ENCODE measurements at places on chromosomes 2 and 18.

DNA sequence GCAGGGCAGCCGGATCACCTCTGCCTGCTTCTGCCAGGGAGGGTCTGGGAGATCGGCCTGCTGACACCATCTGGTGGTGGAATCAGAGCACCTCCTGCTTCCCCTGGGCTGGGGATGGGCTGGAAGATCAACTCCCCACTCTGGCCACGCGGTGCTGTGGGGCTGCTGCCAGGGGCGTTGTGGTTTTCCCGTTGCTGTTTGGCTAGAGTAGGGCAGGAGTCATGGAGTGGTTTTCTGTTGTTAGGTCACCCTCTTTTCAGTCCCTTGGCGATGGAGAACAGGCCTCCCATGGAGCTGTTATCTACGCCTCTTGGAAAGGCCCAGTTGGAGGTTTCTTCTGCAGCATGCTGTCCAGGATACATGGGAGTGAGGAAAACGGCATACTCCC is 15.2 kb downstream of the BCL2L11 start:
- DNase-seq: peak; percentile 27

DNA sequence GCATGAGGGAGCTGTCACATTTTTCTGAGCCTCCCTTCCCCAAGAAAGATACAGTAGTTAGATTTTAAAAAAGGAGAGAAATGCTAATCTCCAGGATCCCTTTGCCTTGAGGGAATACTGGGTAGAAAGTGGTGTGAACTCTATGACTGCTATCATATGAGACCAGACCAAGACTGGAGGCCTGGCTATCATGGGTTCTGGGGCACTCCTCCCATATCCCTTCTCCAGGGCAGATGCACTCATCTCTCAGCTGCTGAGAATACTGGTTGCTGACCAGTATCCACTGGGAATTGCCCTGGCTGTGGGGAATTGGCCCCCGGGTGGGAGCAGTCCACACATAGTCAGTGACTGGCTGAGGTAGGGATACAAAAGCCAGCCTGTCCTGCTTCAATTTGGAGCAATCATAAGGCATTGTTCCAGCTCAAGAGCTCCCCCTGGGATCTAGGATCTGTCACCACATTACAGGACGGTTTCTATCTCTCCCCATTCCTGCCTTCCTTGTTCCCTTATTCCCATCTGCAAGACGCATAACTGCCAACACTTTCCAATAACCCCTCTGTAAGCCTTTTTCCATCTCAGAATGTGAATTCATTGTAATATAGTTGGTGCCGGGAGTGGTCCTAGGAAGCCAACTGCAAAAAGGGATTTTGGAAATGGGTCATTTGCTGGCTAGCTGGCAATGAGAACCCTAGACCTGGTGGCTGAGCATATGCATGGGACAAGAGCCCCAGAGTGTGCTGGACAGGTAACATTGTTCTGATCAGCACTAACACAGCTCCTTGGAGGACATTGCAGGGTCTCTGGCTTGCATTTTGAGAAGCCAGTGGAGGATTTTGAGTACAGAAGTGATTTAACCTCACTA is 35.4 kb upstream of the REEP1 start:
- peak; percentile 51 for DNase-seq

- peak; percentile 55 for DNase-seq
Measured at GRCh38 chr2:121309801-121310200, 24.8 kb upstream of the TFCP2L1 start.

GRCh38 chr2:177313162-177313781 is 48.7 kb upstream of the NFE2L2 start:
- no peak for DNase-seq

DNA sequence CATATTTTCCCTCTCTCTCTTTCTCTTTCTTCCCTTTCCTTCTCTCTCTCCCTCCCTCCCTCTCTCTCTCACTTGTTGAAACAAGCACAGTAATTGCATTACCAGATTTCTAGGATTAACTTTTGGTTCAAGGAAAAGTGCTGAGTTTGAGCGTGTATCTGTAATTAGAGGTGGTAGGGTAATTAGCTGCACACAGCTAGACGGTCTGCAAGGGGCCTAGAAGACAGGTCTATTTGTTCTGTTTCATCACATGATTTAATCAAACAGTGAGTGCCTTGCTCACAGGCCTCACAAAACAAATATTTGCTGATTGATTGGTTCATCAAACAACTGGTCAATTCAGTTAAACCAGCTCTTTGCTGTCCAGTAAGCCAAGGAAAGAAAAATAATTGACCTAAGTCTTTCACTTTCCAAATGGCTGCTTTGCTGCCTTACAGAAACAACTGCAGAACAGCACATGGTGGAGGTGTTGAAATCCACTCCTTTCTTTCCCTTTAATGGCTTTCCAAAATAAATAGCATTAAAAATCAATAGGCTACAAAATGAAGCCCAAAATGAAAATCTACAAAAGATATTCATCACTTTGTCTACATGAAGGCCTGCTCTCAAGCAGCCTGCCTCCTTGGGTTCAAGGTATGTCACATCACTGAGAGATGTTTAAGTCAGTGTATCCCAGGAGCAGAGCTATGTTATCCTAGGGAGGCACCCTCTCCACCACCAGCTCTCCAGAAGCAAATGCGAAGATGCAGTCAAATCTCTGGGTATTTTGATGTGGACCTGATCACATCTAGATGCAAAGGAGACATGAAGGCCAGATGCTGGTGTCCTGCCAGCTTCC is 264.4 kb upstream of the SIX2 start:
- no peak for DNase-seq

DNA sequence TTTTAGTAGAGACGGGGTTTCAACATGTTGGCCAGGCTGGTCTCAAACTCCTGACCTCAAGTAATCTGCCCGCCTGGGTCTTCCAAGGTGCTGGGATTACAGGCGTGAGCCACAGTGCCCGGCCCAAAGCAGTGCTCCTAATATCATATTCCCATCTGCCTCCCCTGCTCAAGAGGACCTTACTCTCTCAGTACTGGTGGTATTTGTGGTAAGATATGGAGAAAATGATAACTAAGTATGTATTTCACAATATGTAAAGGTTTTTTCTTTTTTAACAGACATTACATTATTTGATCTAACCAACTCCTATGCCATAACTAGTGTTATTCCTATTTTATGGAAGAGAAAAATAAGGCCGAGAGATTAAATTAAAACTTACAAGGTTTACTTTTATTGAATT is 201.0 kb downstream of the CAMKMT start:
- no peak for DNase-seq

DNA sequence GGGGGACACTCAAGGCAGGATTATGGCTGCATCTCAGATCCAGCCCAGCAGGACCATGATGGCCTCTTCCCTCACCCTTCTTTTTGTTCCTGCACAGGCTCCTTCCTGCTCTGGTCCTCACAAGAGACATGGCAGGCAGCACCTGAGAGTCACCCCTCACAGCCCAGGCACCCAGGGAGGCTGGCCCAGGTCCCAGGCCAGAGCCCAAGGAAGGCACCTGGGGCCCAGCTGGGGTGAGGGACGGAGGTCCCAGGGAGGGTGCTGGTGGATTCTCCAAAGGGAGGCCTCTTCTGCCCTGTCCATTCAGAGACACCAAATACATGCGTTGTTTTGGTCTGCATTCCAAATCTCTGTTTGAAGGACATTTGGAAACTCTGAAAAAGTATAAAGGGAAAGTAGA is 285.4 kb upstream of the HS6ST1 start:
- no peak for DNase-seq

Measured in inflammatory macrophage treated with lipopolysaccharide for 4 hours (primary cell).